Uterus (tissue), 4 donors: ENCODE measurements at places on chromosomes 2 and 18.

GRCh38 chr2:11417946-11418585 is 47.9 kb downstream of the E2F6 start:
- H3K4me1 ChIP-seq, result no peaks in the 10 kb centered on the region
- H3K36me3 ChIP-seq, result no peaks in the 10 kb centered on the region
- no peaks in the 10 kb centered on the region for H3K27me3 ChIP-seq
- DNase-seq, result no peak
- H3K27ac ChIP-seq, result no peak overlapping the region
- H3K4me3 ChIP-seq, result no peak overlapping the region

GRCh38 chr2:231531883-231532755 is 1.9 kb upstream of the NMUR1 start:
- H3K36me3 ChIP-seq, result no peaks in the 10 kb centered on the region
- no peak for DNase-seq
- H3K4me3 ChIP-seq, result no peak overlapping the region
- no peaks in the 10 kb centered on the region for H3K4me1 ChIP-seq
- H3K27me3 ChIP-seq, result no peaks in the 10 kb centered on the region

DNA sequence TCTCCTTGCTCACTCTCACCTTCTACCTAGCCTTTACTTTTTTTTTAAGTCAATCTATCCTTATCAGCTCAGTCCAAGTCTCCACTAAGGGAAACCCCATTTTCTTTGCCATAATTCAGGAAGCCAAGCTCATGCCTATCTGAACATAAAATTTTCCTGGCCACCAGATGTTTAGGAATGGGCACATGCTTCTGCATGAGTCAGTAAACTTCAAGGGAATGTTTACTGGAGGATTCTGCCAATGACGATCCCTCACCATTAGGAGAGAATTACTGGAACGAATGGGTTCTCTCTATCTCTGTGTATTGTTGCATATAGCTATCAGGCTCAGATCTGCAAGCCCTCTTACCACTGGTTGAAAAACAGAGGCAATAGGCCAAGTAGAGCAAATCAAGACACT is 731.7 kb upstream of the ZNF804A start:
- DNase-seq, result no peak
- no peaks in the 10 kb centered on the region for H3K4me1 ChIP-seq
- H3K27ac ChIP-seq, result no peak overlapping the region
- no peak overlapping the region for H3K4me3 ChIP-seq
- no peaks in the 10 kb centered on the region for H3K36me3 ChIP-seq

DNA sequence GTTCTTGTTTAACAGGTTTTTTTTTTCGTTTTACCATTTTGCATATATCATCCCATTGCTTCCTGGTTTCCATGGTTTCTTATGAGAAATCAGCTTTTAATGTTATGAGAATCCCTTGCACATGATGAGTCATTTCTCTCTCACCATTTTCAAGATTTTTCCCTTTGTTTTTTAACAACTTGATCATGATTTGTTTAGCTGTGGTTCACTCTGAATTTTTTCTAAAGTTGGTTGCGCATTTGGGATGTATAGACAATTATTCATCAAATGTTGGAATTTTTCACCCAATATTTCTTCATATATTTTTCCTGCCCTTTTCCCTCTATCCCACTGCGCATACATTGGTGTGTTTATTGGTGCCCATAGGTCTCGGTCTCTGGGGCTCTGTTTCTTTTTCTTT is 42.4 kb upstream of the BIN1 start:
- no peak overlapping the region for H3K27ac ChIP-seq
- H3K36me3 ChIP-seq, result no peaks in the 10 kb centered on the region
- no peaks in the 10 kb centered on the region for H3K27me3 ChIP-seq
- no peak overlapping the region for H3K4me3 ChIP-seq
- DNase-seq, result no peak

GRCh38 chr2:233593201-233593600 is 24.2 kb upstream of the UGT1A8 start:
- H3K4me1 ChIP-seq, result no peaks in the 10 kb centered on the region
- DNase-seq, result no peak
- H3K4me3 ChIP-seq, result no peak overlapping the region
- H3K27ac ChIP-seq, result no peak overlapping the region
- H3K36me3 ChIP-seq, result no peaks in the 10 kb centered on the region

DNA sequence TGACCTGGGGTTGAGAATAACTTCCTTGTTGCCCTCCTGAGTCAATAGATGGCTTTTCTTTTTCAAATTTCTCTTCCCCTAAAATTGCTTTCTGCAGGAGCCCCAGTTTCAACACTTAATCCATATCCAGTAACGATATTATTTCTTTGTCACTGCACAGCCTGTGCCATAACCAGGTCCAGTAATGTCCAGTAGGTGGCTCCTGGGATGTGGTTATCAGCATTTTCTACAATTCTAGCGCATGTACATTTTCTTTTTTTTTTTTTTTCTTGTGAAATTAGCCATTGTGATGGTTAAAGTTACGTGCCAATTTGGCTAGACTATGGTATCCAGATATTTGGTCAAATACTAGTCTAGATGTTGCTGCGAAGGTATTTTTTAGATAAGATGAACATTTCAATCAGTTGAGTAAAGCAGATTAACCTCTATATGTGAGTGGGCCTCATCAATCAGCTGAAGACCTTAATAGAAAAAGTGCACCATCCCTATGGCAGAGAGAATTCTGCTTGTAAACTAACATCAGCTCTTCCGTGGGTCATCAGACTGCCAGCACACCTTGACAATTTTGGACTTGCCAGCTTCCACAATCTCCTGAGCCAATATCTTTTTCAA is 72.9 kb upstream of the SCG2 start:
- no peaks in the 10 kb centered on the region for H3K4me1 ChIP-seq
- H3K27me3 ChIP-seq, result no peaks in the 10 kb centered on the region
- H3K4me3 ChIP-seq, result no peak overlapping the region
- H3K36me3 ChIP-seq, result no peaks in the 10 kb centered on the region
- H3K27ac ChIP-seq, result no peak overlapping the region

GRCh38 chr2:219496825-219497494 is 1.7 kb upstream of the GMPPA start:
- peak overlapping the region; percentile 95 for H3K27ac ChIP-seq
- H3K4me3 ChIP-seq, result no peak overlapping the region
- peaks cover 4% of the 10 kb centered on the region for H3K4me1 ChIP-seq
- peak; percentile 52 for DNase-seq

DNA sequence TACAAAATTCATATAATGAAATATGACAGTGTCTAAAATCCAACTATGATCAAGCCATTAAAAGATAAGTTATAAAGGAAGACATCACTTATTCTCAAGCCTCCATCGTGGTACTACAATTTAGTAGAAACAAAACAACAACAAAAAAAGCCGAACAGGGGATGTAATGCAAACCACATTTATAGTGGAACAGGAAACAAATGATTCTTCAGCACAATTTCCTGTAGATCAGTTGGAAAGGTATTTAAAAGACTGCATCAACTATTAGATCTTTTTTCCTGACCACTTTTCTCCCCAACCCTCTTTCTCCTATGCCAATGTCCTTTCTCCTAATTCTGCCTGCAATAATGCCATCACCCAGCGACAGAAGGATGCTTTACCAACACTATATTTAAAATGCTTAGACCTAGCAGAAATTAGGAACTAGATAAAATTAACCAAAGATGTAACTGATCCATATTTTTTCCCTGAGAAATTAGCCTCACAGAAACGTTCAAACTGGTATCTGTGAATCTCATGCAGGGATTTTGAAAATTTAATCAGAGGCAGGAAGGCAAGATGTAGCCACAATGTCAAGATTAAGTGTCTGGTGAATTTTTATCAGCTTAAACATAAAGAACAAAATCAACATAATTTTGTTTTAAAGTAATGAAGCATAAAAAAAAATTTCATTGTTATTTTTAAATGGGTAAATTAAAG is 271.4 kb downstream of the TCF4 start:
- no peak for DNase-seq
- H3K27ac ChIP-seq, result peak overlapping the region; percentile 99
- H3K4me3 ChIP-seq, result no peak overlapping the region
- H3K27me3 ChIP-seq, result no peaks in the 10 kb centered on the region
- H3K36me3 ChIP-seq, result no peaks in the 10 kb centered on the region

GRCh38 chr2:191811807-191812602 is 34.9 kb downstream of the CAVIN2 start:
- H3K4me1 ChIP-seq, result no peaks in the 10 kb centered on the region
- no peaks in the 10 kb centered on the region for H3K27me3 ChIP-seq
- no peak overlapping the region for H3K27ac ChIP-seq
- H3K36me3 ChIP-seq, result no peaks in the 10 kb centered on the region
- no peak overlapping the region for H3K4me3 ChIP-seq
- peak; percentile 60 for DNase-seq

DNA sequence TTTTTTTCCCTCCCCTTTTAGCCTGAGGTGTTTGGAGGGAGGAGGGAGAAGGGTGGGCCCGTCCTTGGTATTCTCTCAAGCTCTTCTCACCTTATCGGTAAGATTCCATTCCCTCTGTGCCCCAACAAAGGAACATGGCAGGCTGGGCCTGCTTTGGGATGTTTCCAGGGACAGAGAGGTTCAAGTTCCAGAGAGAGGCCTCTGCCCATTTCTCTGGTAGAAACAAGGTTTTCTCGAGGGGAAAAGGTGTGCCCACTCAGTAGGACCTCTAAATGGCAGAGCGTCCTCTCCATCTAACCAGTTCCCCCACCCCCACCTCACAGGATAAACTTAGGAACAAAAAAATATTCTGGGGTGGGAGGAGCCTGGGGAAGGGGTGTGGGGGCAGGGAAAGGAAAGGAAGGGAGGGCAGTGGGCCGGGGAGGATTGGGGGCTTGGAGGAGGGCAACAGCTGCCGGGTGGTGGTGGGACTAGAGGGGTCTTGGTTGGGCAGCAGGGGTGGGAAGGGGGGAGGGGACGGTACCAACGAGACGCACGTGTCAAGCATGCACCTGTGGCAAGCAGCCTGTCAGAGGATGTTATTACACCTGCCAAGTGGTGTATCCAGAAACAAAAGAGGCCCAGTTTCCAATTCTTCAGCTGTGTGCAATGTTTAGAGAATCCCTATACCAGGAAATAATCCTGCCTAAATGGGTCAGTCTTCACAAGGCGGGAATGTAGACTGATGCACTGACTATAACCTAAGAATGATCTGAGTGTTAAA is 2.1 kb downstream of the PCBP1 start:
- H3K4me3 ChIP-seq, result peak overlapping the region; percentile 78
- DNase-seq, result no peak
- no peaks in the 10 kb centered on the region for H3K27me3 ChIP-seq

DNA sequence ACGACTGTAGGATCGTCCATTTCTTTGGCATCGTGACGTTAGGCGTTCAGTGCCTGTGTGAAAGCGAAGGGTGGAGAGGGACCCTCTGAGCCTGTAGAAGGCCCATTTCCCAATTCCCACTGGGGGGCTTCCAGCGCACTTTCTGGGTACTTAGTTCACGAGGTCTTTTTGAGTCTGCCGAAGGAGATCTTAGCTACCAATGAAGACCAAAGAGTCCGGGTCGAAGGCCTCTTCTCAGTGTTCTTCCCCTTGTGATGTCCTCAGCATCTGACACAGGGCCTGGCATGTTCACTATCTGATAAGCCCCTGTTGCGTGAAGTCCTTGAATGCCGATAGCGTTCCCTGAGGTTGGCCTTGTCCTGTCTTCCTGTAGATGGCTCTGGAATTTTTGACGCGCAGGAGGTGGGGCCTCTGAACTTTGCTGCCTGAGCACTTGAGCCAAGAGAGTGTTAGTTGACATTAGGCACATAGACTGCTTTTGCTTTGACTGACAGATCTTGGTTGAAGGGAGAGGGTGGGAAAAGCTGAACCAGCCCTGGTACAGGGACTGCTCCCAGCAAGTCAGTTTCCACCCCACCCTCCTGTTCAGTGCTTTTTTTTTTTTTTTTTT is 52.8 kb downstream of the LDLRAD4 start:
- no peaks in the 10 kb centered on the region for H3K36me3 ChIP-seq
- no peak overlapping the region for H3K4me3 ChIP-seq
- H3K27me3 ChIP-seq, result no peaks in the 10 kb centered on the region

- H3K27ac ChIP-seq, result no peak overlapping the region
- H3K4me1 ChIP-seq, result no peaks in the 10 kb centered on the region
- H3K36me3 ChIP-seq, result no peaks in the 10 kb centered on the region
- no peaks in the 10 kb centered on the region for H3K27me3 ChIP-seq
Measured at GRCh38 chr2:10065773-10066055, 14.5 kb downstream of the CYS1 start.

DNA sequence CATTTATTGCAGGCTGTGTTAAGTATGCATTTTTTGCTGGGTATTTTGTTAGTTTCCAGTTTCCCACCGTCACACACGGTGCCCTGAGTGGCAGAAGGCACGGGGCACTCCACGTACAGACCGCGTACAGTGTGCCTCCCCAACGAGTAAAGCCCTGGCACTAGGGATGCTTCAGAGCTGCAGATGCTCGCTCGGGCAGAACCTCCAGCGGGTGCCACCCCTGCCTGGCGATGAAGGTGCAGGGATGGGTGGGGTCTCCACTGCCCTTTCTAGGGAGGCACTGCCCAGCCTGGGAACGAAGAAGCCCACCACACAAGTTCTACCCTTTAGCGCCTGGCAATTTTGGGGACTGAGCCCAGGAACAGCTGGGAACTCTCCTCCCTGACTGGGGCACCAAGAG is 4.1 kb downstream of the GREB1 start:
- no peaks in the 10 kb centered on the region for H3K36me3 ChIP-seq
- H3K27ac ChIP-seq, result peak overlapping the region; percentile 68
- no peaks in the 10 kb centered on the region for H3K4me1 ChIP-seq
- DNase-seq, result no peak

DNA sequence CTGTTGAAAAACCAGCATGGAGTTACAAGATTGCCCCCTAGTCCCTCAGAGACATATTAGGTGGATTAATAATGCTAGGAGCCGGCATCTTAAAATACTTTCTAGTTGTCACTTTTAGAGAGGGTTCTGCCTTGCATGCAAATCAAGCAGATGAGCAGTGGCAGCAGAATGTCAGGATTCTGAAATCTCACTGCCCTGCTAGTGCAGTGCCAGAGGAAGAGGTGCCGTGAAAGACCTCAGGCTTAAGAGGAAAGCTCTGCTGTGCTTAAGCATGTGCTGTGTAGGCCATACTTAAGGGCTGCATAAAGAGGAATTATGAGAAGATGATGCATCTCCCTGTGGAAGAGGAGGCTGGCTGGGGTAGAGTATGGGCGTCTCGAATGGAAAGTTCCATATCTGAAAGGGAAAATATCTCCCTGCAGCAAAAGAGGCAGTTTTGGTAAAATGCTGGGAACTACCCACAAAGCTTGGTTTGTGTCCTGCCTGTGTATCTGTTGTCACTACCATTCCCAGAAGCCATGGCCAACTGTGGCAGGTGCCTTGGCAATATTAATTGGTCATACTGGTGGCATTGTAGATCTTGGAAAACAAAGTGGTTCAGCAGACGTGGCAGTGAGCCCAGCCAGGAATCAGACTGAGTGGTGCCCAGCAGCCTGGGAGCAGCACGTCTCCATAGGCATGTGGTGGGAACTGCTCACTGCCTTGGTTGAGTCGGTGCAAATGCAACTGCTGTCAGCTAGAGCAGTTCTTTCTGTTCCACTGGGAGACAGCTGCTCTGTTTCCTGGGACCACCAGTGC is 131.9 kb downstream of the EVA1A start:
- no peaks in the 10 kb centered on the region for H3K27me3 ChIP-seq
- no peak overlapping the region for H3K27ac ChIP-seq
- no peaks in the 10 kb centered on the region for H3K36me3 ChIP-seq
- no peak overlapping the region for H3K4me3 ChIP-seq
- H3K4me1 ChIP-seq, result no peaks in the 10 kb centered on the region
